ENCODE measurements at places on chromosomes 2 and 18. TPM values are rescaled to one million over a fixed set of nuclear protein-coding genes. Genes with fewer than 3 reads are reported as not detected.

NDUFB3 gene
- total RNA-seq = 36.1 TPM

ASB18 gene
- total RNA-seq = not detected

PHLPP1 gene
- 32.1 TPM for total RNA-seq

LOXHD1 gene
- 0.02 TPM for total RNA-seq

TMEM169 gene
- 0.88 TPM for total RNA-seq

MYO7B gene
- 13.0 TPM for total RNA-seq

UGT1A8 gene
- total RNA-seq = not detected

CDH19 gene
- 5.4 TPM for total RNA-seq

MAP2 gene
- total RNA-seq = 45.8 TPM

OSR1 gene
- 14.8 TPM for total RNA-seq

LRRTM4 gene
- not detected for total RNA-seq

SLC4A3 gene
- total RNA-seq = 1.4 TPM

NETO1 gene
- total RNA-seq = 0.17 TPM

IGFBP2 gene
- 40.4 TPM for total RNA-seq

RAB6C gene
- total RNA-seq = not detected

SNORC gene
- total RNA-seq = 14.4 TPM

CTAGE1 gene
- total RNA-seq = not detected

LOXL3 gene
- total RNA-seq = 1.2 TPM

PLGLB1 gene
- 9.4 TPM for total RNA-seq

EPHA4 gene
- total RNA-seq = 63.1 TPM

ITPRIPL1 gene
- 0.51 TPM for total RNA-seq

CNGA3 gene
- total RNA-seq = not detected

ANKRD29 gene
- 0.99 TPM for total RNA-seq

CCDC68 gene
- total RNA-seq = 1.1 TPM

CIAO1 gene
- 86.1 TPM for total RNA-seq

ACKR3 gene
- total RNA-seq = 25.0 TPM

POTEC gene
- total RNA-seq = not detected

CXXC1 gene
- total RNA-seq = 67.3 TPM

ALK gene
- not detected for total RNA-seq

GAREM1 gene
- total RNA-seq = 70.9 TPM

WDSUB1 gene
- 5.7 TPM for total RNA-seq

SPEG gene
- total RNA-seq = 3.3 TPM

DUSP11 gene
- total RNA-seq = 43.0 TPM

HOXD8 gene
- total RNA-seq = 7.3 TPM

TCF7L1 gene
- 4.8 TPM for total RNA-seq

Data from lower leg skin (tissue), 4 donors.